ENCODE measurements at places on chromosomes 12 and 14.
A peak's percentile ranks its signal among the peaks of the same experiment; 100 is the strongest.

DNA sequence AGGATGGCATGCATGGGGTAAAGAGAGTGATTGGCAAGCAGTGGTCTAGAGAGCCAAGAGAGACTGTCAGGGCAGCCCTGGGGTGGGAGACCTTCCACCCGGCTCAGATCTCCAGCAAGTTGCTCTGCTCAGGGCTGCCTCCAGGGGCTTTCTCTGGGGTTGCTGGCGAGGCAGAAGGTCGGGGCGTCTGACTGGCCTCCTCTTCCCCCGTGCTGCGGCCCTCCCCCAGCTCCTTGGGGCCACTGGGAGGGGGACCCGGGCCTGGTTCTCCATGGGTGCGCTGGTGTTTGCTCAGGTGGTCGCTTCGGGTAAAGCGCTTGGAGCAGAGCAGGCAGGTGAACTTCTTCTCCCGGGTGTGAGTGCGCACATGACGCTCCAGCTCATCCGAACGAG, 6.6 kb upstream of the AAAS start:
- DNase-seq = no peak

DNA sequence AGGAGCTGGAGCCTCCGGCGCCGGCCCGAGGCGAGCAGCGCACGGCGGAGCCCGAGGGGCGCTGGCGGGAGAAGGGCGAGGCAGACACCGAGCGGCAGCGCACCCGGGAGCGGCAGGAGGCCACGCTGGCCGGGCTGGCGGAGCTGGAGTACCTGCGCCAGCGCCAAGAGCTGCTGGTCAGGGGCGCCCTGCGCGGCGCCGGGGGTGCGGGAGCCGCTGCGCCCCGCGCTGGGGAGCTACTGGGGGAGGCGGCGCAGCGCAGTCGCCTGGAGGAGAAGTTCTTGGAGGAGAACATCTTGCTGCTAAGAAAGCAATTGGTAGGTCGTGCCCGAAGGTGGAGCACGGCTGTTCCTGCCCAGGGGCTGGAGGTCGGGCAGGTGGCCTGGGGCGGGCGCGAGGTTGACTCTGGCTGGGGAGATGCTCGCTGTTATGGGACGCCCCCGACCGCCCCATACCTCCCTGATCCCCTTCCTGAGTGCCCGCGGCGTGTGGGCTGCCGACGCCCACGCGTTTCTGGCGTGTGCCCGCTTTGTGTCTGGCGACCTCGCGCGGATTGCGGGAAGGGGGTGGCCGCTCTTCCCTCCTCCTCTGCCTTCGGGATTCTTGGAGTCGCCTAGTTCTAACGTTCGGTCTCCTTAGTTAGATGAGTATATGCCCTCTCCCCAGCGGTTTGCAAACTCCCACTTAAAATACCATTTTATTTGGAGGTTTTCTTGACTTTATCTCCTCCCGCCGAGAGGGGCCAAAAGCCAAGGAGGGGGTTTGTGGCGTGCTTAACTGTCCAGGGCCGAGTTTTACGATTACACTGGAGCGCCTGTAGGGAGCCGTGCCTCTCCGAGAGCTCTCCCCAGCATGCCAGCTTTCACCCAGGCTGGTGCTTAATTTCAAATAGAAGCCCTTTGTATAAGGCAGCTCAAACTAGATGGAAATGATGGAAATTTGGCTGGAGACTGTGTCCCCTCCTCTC, 752 bp downstream of the DACT1 start:
- peak; percentile 44 for DNase-seq

DNA sequence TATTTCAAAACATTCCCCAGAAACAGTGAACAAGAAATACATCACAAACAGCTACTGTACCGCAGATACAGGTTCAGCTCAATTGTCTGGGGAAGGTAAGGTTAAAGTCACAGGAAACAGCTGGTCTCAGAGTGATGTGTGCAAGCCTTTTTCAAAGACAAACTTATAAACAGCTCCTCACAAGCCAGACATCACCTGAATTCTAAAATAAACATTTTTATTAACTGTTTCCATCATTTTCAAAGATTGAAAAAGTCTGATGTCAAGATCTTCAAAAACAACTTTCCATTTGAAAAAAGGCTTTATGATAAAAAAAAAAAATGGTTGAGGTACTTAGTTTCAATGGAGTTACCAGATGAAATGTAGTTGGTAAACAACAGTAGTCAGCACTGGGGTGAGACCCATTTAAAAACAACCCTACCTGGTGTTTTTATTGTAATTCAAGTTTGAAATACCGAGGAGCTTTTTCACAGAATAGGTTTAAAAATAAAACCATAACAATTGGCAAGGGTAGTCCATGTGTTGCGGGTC, 4.0 kb downstream of the BTG1 start:
- no peak for DNase-seq

DNA sequence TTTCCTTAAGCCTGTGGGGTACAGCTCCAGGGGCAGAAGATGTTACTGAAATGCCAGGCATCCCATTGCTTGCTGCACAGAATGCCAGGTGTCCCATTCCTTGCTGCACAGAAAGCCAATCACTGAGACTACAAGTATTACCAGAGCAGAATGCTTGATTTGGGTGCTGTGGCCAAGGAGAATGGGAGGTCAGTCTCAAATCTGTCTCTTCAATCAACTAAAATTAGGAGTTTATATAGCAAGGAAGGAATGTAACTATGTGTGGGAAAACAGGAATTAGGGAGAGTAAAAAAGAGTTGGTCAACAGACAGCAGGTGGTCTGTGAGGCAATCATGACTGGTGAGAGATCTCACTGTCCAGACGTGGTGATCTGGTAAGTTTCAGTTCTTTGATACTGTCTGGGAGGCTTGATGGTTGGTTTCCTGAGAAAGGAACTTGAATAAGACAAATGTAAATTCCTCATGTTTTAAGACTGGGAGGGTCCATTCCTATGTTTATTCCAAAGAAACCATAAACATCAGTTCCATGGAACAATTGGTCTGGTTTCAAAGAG, 31.2 kb upstream of the VASH1 start:
- DNase-seq = no peak

- DNase-seq = peak; percentile 39
These were observed 94.9 kb downstream of the NAV3 start for GRCh38 chr12:77925536-77926108.

DNA sequence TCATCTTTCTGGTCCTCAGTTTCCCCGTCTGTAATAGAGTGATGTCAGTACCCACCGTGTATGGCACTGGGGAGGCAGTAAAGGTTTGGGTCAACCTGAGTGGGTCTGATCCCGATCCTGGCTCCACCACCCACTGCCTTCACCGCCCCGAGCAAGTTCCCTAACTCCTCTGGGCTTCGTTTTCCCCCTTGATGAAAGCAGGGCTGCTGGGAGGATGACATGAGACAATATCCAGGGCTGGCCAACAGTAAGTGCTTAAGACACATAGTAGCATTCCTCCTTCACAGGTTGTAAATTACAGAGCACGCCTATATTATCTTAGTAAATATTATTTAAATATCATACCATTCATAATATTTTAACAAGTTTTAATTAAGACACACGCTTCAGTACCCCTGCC, 595 bp downstream of the PLEK2 start:
- no peak for DNase-seq

GRCh38 chr14:30600922-30601918, 20.9 kb upstream of the SCFD1 start:
- DNase-seq = no peak

DNA sequence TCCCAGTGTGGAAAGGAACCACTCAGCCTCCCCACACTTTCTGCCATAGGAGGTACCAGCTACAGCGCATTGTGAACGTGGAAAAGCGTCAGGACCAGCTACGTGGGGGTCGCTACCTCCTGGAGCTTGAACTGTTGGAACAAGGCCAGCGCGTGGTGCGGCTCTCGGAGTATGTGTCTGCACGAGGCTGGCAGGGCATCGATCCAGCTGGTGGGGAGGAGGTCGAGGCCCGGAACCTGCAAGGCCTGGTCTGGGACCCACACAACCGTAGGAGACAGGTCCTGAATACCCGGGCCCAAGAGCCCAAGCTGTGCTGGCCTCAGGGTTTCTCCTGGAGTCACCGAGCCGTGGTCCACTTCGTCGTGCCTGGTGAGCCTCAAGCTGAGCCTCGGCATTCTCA, 96.8 kb downstream of the B4GALNT3 start:
- DNase-seq = no peak

DNA sequence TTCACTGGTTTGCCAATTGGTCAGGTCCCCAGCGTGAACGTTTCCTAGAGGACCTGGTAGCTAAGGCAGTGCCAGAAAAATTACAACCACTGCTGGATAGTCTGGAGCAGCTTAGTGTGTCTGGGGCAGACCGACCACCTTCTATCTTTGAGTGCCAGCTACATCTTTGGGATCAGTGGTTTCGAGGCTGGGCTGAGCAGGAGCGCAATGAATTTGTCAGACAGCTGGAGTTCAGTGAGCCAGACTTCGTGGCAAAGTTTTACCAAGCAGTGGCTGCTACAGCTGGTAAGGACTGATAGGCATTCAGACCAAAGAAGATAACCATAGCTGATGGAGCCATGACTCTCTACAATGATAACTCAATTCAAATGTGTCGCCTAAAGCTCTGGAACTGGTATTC, 2.5 kb downstream of the C14orf119 start:
- no peak for DNase-seq

- DNase-seq = no peak
These were observed 131.9 kb downstream of the CEP128 start for GRCh38 chr14:80809663-80810062.

GRCh38 chr12:112153893-112154219, 28.5 kb downstream of the TRAFD1 start:
- no peak for DNase-seq

- no peak for DNase-seq
These were observed 30.3 kb downstream of the DEGS2 start for GRCh38 chr14:100129161-100129589.

DNA sequence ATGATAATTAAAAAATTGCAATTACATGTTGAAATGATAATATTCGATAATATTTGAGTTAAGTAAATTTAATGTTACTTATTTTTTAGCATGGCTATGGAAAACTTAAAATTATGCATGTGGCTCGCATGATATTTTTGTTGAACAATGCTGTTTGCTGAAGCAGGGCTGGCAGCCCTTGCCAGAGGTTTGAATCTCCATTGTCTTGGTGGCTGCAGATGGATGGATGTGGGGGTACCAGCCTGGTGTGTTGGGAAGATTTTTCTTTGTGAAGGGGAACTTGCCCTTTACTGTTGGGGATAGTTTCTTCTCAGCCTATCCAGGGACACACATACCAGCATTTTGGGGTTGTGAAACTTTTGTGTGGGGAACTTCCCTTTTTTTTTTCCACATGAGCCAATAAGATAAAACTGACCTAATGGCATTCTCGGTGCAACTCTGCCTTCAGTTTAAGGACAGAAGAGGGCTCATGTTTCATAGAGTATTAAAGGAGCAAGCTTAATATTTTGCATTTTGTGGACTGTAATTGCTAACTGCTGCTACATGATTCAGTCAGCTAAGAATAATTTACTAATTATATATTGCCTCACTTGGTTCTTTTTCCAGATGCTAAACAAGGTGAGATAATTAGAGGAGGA, 8.8 kb downstream of the RASSF3 start:
- no peak for DNase-seq

DNA sequence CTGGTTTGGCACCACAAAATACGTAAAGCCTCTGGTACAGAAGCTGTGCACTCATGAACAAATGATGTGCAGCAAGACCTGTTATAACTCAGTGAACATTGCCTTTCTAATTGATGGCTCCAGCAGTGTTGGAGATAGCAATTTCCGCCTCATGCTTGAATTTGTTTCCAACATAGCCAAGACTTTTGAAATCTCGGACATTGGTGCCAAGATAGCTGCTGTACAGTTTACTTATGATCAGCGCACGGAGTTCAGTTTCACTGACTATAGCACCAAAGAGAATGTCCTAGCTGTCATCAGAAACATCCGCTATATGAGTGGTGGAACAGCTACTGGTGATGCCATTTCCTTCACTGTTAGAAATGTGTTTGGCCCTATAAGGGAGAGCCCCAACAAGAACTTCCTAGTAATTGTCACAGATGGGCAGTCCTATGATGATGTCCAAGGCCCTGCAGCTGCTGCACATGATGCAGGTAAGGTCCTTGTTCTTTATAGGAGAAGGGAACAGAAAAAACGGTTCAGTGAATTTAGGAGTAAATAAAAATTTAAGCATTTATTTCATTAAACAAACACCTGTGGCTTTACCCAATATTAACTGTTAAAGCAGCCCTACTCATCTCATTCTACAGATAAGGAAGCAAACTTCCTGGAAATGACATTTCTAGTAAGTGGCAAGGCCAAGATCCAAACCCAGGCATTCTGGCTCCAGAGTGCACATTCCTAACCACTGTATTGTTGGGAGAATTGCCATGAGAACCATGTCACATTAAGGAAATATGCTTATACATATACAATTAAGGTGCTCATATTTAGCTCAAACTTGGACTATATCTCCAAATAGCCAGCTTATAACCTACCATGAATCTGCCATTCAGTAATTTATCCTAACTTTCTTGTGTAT, 11.7 kb downstream of the COCH start:
- DNase-seq = no peak

GRCh38 chr12:56128670-56129205, 671 bp downstream of the ESYT1 start:
- DNase-seq = no peak

- no peak for DNase-seq
These were observed 73.7 kb downstream of the GALNT4 start for GRCh38 chr12:89450907-89451306.

DNA sequence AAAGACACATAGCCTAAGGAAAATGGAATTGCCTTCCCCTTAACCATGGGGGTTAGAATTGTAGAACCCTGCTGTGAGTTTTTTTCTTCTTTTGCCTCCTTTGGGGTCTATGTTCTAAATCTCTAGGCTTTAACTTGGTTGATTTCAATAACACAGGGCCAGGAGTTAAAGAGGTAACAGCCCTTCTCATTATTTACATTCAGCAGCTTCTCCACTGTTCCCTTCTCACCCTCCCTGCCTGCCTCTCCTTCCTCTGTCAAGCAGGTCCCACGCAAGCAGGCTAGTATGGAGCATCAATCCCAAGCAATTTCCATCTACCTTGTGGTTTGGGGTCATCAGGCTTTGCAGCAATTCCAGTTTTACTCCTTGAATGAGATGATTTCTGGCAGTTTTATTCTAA, 236.1 kb upstream of the G2E3 start:
- DNase-seq = no peak

- no peak for DNase-seq
These were observed 597 bp downstream of the GLT8D2 start for GRCh38 chr12:104049278-104049902.

DNA sequence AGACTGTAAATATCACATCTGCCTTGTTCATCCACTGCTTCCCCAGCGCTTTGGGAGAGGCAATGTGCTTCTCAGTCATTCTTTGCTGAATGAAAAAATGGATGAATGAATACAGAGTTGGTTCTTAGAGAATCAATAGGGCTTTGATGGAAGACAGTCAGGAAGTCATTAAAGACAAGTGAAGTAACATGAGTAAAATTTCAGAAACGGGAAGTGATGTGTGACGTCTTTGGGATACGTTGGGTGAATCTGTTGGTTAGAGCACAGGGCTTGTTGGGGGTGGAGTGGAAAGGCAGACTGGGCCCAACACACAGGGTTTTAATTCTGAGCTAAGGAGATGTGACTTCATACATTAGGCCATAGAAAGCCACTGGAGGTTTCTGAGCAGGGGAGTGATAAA, 39.0 kb upstream of the NRXN3 start:
- DNase-seq = no peak

- no peak for DNase-seq
These were observed 46.0 kb upstream of the OASL start for GRCh38 chr12:121085069-121085468.

- no peak for DNase-seq
These were observed 468.0 kb downstream of the FUT8 start for GRCh38 chr14:65880507-65880906.
